ENCODE measurements at places on chromosomes 1 and 21.

DNA sequence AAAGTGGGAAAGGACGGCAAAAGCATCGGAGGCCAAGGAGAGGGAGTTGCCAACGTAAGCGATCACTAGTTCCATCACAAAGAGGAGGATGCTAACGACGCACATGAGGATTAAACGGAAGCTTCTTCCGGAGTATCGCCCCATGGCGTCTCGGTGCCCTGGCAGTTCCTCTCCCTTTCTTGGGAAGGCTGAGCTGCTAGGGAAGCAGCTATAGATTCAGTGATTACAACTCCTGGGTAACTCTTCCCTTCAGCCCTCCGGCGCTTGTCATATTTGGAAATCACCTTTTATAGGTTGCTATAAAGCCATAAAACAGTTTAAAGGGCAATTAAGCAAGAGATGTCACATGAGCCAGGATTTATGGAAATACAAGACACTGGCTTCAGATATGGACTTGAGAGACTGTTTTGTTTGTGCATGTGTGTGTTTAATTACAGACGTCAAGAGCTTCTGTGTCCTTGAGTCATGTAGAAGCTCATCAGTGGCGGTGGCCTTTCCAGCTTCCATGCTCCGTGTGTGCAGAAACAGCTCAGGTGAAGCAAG is 30.6 kb upstream of the SLC30A10 start:
- no peak for DNase-seq

- DNase-seq, result no peak
Observed at GRCh38 chr21:41321211-41321907, 4.8 kb downstream of the FAM3B start.

DNA sequence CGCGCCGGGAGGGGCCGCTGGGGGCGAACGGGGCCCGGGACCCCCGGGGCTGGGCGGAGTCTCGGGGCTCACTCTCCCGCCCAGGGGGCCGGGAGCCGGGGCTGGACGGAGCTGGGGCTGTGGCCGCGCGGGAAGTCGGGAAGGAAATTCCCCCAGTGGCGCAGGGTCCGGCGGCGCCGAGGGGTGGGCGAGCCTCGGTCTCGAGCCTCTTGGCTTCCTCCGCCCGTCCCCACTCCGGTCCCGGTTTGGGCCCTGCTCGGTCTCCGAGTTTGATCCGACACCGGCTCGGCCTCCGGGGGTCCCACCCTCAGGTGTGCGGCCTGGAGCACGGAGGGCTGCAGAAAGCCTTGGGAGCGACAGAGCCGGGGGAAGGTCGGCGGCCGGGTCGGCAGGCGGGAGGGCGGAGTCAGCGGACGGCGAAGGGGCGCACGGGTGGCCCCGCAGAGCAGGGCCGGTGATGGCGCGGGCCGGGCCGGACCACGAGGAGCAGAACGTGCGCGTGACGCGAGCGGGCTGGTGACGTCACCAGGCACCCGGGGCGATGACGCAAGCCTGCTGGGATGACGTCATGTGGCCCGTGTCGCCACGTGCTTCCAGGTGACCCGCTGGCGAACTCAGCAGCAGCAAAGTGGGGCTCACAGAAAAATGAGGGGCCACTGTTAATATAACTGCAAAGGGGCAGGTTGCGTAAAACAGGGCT is 610 bp upstream of the HES4 start:
- DNase-seq, result peak; percentile 57

- no peak for DNase-seq
Observed at GRCh38 chr1:20476265-20477038, 9.6 kb downstream of the CAMK2N1 start.

- no peak for DNase-seq
Observed at GRCh38 chr1:204251926-204252689, 38.3 kb upstream of the GOLT1A start.

DNA sequence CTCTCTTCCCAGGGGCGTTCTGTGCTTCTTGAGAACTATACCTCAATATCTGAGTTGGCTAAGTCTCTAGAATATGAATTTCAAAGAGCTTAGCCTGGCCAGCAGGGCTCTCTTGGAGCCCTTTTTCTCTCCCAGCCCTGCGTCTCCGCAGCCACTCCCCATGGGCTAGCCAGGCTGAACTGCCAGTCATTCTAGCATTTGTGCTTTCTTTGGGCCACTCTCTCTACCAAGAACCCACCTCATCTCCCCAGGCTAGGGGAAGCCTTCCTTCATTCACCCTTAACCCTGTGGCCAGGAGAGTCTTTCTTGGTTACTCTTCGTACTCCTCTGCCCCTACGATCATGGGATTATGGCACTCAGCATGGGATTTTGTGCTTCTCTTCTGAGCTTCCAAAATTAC is 18.2 kb downstream of the ABCG1 start:
- DNase-seq, result no peak

DNA sequence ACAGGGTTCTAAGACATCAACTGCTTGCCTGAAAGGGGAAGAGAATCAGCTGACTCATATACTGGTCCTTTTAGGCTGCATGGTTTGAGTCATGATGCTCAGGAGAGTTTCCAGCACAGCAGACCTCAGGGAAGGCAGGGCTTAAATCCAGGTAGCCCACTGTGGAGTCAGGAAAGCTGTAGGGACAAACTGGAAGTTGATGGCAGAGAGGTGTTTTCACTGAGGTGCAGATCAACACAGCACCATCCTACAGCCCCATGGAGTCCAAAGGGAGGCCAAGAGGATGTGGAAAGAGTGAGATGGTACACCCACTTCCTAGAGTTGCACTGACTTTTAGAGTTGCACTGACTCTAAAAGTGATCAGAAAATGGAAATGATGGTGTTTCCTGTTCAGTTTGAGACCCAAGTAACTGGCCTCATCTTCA is 252.4 kb upstream of the DUSP10 start:
- peak; percentile 15 for DNase-seq

GRCh38 chr1:117033772-117034171 is 26.4 kb upstream of the TTF2 start:
- DNase-seq, result no peak

DNA sequence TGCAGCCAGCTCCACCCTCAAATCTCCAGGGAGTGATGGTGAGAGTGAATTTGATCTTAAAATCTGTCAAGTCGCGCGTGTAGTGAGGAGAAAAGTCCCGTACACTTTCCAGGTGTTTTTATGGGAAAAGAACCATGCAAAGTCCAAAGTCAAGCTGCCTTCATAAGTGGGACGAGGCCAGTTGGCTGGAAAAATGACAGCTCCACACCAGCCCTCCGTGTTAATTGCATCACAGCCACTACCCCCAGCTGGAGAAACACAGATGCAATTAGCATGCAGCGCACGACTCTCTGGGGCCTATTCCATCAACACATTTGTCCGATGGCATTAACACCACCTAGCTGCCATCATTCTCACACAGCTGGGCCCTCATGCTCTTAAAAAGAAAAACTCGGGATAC is 68.4 kb downstream of the KLHDC7A start:
- DNase-seq, result no peak

- DNase-seq, result no peak
Observed at GRCh38 chr1:18879791-18880309, 20.4 kb upstream of the TAS1R2 start.

- DNase-seq, result no peak
Observed at GRCh38 chr1:179798213-179798863, 55.2 kb downstream of the FAM163A start.

GRCh38 chr1:91764471-91765115 is 121.4 kb downstream of the TGFBR3 start:
- DNase-seq, result no peak

DNA sequence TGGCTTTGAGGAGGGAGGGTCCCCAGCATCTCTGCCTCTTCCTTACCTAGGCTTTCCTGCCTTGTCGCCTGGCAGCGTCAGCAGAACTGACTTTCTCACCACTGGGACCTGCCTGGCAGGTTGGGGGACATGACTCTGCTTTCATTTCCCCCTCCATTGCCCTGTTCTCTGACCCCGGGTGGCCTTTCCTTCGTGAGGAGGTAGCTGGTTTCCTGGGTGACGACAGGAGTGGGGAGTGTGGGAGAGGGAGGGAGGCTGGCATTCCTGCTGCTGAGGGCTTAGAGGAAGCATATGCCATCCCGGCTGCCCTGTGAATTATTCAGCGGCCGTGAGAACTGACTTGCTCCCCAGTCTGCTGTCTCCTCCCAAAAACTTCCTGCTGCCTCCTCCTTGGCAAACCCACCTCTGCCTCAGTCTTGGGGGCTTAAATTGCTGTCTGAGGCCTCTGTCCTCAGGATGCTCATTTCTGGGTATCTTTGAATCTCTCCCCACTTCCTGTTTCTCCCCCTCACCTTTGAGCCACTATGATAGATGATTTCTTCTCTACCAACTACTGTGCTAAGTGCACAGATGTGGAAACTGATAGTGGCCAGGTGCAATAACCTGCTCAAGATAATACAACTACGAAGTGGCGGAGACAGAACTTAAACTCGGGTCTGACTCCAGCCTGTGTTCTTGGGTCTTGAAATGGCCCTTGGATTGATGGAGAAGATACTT is 182.0 kb upstream of the CSF3R start:
- no peak for DNase-seq

DNA sequence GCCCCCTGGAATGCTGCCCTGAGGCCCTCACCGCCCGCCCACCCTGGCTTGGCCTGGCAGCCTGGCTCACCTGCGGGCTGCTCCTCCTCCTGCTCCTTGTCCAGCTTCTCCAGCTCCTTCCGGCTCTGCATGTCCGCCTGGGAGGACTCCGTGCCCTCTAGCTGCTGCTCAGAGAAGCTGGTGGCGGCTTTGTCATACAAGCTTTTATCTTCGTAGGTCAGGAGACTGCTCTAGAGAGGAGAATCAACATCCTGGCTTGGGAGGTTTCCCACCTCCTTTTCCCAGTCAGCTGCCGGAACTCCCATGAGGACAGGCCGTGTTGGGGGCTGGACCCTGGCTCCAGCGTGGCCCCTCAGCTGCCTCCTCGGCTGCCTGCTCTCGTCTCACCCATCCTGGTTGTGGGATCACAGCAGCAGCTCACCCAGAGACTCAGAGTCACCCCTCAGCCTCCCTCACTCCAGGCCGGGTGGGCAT is 36.6 kb upstream of the TMEM52 start:
- no peak for DNase-seq

DNA sequence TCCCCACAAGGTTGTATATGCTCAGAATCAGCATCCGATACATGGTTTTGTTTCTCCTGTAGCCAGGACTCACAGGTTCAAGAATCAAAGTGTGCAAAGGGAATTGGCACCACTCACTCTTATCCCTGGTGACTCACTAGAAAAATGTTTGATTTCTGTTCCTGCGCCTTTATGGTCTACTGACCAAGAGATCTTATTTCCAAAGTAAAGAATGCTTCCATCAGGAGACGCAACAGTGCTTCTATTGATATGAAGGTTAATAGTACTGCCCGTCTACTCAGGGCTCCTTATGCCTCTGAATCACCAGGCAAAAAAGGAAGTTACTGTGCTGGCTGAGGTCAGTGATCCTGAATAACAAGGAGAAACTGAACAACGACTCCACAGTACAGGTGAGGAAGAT is 1392.0 kb upstream of the PRMT6 start:
- DNase-seq, result no peak

DNA sequence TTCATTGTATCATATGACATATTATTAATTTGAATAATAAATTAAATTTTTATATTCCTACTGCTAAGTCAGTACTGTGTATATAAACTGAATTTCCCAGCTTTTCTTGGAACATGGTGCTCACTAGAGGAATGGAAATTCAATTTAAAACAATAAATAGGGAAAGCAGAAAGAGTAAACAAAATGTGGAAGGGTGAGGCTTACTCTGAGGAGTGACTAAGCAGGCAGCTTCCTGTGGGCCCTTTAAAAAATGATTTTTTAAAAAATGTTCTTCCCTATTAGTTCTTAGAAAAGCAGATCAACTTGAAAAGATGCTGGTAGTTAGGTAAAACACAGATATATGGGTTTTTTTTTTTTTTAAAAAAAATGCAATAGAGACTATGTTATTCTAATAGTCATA is 49.5 kb upstream of the S1PR1 start:
- DNase-seq, result no peak

GRCh38 chr21:26433386-26433785 is 139.7 kb downstream of the CYYR1 start:
- DNase-seq, result no peak

- DNase-seq, result no peak
Observed at GRCh38 chr1:177309880-177310279, 139.1 kb downstream of the BRINP2 start.

DNA sequence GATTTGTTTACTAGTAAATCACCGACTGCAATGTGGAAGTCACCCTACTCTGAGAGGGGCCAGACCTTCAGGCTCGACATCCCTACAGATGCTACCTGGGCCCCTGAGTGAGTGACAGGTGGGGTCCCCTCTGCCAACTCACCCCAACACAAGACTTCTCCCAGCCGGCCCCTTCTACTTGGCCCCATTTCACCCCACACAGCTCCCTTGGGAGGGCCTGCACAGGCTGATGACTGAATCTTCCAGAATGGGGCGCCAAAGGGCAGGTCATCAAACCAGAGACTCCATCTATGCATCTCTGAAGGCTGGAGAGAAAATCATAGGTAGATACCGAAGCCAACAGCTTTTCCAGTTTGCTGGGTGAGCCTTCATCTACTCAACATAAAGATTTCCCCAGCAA is 9.4 kb upstream of the S100A8 start:
- no peak for DNase-seq

DNA sequence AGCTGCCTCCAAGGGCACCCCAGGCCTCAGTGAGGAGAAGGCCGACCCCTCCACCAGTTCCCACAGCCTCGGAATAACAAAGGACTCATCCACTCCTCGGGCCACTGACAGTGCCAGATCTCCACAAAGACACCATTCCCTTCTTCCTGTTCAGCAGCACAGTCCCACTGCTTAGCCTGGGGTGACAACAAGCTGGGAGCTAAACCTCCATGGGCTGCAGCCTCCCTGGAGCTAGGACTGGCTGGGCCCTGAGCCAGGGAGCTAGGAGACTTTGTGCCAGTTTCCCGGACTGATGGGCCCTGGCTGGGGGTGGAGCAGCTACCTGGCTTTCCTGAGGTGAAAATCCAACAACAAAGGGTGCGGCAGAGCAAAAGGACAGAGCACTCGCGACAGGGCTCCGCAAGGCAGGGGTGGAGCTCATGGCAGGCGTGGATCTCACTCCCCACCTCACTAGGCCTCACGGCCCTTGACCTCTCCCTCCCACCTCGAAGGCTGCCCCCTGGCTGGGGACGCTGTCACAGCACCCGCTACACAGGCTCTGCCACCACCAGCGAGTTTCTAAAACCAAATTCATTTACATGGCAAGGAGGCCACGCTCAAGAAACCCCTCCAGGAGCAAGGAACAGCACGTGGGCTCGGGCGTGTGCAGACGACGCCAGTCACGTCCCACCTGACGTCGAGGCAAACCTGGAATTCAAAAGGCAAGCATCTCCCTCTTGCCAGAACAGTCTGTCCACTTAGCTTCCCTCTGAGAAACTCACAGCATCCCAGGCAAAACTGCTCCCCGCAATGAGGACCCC is 13.8 kb downstream of the SLC35E2B start:
- DNase-seq, result peak; percentile 52

DNA sequence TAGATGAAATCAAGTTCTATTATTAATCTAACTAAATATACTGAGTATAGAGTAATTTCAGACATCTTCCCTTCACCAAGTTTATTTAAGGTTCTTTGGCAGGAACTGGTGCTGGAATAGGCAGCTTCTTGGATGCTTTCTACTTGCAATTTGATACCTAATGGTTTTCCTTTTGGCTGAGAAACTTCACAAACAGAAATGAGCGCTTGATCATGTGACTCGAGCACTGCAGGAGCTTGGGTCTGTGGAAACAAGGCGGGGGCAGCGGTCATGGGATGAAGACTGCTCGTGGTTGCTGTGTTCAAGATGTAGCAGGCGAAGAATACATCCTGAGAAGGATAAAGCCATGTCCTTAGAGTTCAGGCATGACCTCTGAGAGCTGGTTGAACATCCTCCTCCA is 136.8 kb downstream of the PTPRC start:
- no peak for DNase-seq

- DNase-seq, result no peak
Observed at GRCh38 chr21:29640080-29640508, 299.7 kb downstream of the GRIK1 start.

- DNase-seq, result no peak
Observed at GRCh38 chr1:19657511-19657910, 7.2 kb upstream of the HTR6 start.

All from stimulated activated CD4-positive, alpha-beta T cell treated with anti-CD3 and anti-CD28 coated beads, Interleukin-12 subunit alpha, Interleukin-12 subunit beta, amount 100 ng/mL, for 48 hours (primary cell).